ENCODE measurements at places on chromosomes 1 and 21.

- DNase-seq: no peak
Observed at GRCh38 chr1:100868364-100868995, 26.2 kb downstream of the EXTL2 start.

DNA sequence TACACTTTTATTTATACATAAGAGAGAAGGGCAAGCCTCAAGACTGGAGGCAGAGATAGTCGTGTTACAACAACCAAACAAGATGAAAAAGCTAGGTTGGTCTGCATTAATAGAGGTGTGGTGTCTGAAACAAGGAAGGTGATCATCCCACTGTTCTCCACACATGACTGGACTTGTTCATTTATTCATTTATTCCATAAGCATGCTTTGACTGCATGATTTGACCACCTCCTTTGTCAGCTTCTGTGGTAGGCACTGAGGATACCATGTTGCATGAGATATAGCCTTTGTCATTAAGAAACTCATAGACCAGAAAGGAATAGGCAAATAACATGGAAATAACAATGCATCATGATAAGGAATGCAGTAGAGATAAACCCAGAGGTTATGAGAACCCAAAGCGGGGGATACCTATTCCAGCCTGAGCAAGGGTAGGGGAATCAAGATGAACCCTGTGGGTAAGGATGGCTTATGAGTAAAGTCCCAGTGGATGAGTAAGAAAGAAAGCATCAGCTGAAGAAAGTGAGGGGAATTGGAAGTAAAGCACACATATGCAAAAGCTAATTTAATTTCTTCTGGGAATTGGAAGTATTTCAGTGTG lies 173.7 kb upstream of the FGGY start:
- DNase-seq: no peak

GRCh38 chr1:91948501-91949355 lies 473 bp upstream of the BRDT start:
- no peak for DNase-seq

- DNase-seq: no peak
Observed at GRCh38 chr1:184051138-184051484, 419 bp upstream of the TSEN15 start.

DNA sequence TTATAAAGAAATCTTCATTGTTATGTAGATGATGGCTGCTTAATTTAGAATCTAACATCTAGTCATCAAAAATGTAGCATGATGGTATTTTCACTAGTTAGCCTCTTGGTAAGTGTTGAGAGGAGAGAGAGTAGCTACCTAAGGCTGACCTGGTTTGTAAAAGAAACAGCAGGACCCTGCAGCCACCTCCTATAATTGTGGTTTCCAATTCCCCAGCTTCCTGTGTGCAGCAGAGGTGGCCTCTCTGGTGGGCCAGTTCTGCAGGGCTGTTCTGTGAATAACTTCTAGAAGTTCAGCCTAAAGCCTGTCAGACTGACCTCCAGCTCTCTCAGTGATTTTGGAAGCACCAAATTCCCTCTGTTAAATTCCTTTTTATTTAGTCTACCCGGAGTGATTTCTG lies 246.4 kb upstream of the LRRC7 start:
- DNase-seq: no peak

- DNase-seq: no peak
Observed at GRCh38 chr1:150798525-150798924, 9.5 kb downstream of the CTSK start.

GRCh38 chr1:30724175-30724574 lies 790 bp upstream of the MATN1 start:
- DNase-seq: no peak

- DNase-seq: no peak
Observed at GRCh38 chr1:168742386-168742785, 13.4 kb upstream of the DPT start.

- no peak for DNase-seq
Observed at GRCh38 chr1:91803847-91804545, 82.0 kb downstream of the TGFBR3 start.

DNA sequence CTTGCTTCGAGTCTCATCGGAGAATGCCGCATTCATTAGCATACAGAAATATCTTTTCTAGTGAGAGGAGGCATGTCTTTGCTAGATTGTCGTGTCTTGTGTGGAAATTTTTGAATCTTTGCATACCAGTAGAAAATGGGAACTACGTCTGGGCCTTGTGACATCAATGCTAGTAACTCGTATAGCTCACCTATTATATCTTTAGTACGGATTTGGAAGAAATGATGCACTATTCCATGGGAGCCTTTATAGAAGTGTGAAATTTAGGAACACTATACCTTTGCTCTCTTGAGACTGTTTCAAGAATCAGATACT lies 835 bp downstream of the UHMK1 start:
- DNase-seq: no peak

- DNase-seq: no peak
Observed at GRCh38 chr1:163085041-163085903, 16.1 kb downstream of the RGS4 start.

- DNase-seq: no peak
Observed at GRCh38 chr1:109986054-109986444, 1.5 kb downstream of the AHCYL1 start.
